Vagina (tissue), 2 donors: ENCODE measurements at places on chromosomes 5 and 9.

GRCh38 chr9:124293718-124294506 lies 36.2 kb downstream of the NEK6 start:
- DNase-seq = no peak

- DNase-seq = no peak
Measured at GRCh38 chr5:148511810-148512347, 128.1 kb downstream of the FBXO38 start.

GRCh38 chr5:159855476-159856191 lies 60.6 kb upstream of the ADRA1B start:
- DNase-seq = no peak

DNA sequence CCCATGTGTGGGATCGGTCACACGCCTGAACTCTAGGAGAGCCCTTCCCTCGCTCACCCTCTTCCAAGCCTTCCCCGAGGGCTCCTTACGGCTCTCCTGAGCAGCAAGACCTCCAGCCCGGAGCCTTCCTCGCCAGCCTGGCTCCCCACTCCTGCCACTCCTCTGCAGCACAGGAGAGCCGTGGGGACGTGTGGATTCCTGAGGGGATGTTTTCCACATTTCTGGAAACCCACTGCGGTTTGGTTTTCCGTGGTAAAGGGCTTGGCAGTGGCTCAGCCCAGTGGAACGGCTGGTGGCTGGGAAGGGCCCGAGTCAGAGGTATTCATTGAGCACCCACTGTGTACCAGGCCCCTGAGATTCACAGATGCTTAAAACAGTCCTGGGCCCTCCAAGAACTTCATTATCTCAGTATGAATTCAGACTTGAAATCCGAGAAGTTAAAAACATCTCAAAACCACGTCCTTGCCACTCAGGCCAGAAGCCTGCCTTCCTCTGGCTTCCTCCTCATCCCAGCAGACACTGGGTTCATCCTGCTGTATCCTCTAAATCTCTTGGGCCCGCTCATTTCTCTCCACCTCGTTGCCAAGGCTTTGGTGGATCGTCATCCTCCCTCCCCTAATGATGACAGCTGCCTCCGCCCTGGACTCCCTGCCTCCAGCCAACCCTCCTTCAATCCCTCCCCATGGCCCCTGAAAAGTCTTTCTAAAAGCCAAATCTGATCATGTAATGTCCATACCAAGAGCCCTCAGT lies 109.6 kb downstream of the FGF18 start:
- no peak for DNase-seq

DNA sequence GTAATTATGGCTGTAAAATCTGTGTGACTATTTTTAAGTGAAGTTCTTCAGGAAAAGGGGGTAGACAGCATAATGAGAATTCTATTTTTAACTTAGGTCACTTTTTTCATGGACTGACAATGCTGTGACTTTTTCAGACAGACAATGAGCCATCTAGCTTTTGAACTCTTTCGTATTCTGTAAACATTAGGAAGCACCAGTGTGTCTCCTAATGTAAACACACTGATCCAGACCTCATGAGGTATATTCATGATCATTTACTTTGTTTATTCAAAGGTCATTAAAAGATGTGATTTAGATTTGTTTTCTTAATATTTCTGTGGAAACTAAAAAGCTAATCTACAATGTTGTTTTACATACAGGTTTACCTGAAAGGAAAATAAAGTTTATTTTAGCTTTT lies 352.6 kb downstream of the ADGRV1 start:
- no peak for DNase-seq

- DNase-seq = no peak
Measured at GRCh38 chr5:73031839-73032238, 76.0 kb downstream of the FCHO2 start.

DNA sequence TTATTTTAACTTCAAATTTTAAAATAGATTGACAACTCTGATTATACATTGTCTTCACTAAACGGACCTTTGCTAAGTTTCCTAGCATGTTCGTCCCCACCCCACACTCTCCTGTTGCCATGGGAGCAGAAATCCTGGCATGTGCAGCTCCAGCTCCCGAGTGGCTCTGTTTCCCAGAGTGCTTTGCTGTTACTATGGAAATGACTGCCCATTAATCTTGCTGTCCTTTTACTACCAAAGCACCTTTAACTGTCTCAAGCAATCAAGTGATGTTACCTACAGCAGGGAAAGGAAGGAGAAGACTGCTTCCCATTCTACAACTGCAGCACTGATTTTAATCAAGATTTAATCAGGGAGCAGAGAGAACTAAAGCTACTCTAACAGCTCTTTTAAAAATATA lies 212.0 kb upstream of the KIF2A start:
- no peak for DNase-seq

DNA sequence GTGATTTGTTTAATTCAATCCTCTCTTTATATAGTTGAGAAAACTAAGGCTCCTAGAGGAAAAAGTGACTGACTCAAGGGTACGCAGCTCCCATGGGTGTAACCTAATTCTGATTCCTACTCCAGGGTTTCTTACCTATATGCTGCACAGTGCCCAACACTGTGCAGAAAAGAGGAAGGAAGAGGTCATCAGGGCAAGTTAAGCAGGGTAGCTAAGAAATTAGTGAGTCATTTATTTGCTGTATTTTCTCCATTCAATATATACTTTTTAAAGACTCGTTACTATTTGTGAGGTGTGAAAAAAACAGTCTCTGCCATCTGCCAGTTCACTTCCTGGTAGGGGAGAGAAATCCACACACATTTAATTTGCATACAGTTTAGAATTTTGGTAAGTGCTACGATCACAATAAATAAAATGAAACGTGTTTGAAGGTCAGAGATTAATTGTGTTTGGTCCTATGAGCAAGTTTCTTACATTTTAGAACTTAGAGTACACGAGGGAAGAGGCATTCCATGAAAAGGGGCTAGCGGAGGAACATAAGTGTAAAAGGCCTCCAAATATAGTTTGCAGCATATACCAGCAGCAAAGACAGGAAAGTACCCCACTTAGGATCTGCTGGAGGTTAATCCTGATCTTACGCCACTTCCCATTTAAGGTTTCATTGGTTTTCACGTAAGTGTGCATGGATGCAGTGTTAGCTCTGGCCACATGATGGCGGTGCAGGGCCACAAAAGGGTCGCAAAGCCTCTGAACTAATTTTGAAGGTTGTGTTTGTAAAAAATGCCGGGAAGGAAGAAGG lies 59.9 kb upstream of the TLR4 start:
- DNase-seq = no peak

- DNase-seq = no peak
Measured at GRCh38 chr5:39520232-39520572, 95.4 kb upstream of the DAB2 start.

DNA sequence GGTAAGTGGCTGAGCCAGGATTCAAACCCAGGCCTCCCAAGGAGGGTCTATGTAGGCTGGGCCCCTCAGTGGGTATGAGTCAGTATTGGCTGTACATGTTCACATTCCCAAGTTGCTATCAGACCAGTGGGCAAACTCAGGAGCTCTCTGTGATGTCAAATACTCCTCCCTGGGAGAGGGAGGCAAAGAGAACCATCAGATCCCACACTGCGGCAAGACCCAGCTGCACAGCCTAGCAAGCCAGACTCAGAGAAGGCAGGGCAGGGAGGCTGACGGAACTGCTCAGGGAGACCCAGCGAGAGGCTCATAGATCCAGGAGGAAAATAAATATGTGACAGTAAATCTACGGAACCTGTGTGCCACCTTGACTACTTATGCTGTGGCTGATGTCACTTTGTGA lies 42.6 kb upstream of the SAP30L start:
- DNase-seq = no peak

GRCh38 chr9:36717276-36717675 lies 144.6 kb downstream of the MELK start:
- DNase-seq = no peak

- no peak for DNase-seq
Measured at GRCh38 chr5:53219610-53220009, 110.1 kb upstream of the MOCS2 start.

DNA sequence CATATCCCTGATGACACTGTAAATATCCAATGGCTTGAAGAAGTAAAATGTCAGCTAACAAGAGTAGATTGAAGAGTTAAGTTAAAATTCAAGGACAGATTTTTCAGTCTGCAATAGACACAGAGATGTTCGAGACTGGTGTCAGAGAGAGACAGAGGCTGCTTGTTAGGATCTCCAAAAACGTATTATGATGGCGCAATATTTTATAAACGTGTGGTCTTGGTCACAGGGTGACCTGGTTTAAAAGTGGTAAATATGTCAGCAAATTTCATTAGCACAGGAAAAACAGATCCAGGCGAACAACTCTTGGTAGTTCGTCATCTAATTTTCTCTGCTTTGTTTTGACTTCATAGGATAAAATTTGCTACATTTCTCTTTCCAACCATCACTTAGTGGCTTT lies 317.4 kb downstream of the MCTP1 start:
- no peak for DNase-seq

GRCh38 chr9:5389109-5389732 lies 48.5 kb downstream of the PLGRKT start:
- no peak for DNase-seq

DNA sequence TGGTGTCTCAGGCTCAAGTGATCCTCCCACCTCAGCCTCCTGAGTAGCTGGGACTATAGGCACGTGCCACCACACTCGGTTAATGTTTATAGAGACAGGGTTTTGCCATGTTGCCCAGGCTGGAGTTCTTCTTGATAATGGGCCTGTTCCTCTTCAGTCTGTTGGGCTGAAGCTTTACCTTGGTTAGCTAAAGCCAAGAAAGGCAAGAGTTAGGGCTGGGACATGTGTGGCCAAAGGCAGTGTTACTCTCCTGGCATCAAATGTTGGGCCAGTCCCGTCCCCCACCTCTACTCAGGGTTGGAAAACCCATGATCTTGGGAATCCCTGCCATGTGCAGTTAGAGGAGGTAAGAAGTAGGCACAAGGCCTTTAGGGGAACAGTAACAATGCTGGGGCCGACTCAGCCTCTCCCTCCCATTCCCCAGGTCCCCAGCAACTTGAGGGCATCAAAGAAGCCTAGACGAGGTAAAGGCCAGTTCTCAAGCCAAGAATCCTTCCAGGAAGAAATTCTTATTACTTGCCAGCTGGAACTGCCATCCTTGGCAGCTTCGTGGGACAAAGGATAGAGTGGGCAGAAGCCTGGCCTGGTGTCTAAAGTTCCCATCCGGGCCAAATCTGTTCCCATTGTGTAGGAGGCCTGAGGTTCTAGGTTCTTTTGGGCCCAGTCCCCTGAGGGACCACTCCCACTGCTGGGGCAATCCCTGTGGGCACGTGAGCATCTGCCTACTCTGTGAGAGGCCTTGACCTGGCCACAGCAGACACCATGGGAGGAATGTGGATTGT lies 4.5 kb downstream of the EGR1 start:
- no peak for DNase-seq

- DNase-seq = no peak
Measured at GRCh38 chr5:50814556-50814955, 148.1 kb downstream of the PARP8 start.

DNA sequence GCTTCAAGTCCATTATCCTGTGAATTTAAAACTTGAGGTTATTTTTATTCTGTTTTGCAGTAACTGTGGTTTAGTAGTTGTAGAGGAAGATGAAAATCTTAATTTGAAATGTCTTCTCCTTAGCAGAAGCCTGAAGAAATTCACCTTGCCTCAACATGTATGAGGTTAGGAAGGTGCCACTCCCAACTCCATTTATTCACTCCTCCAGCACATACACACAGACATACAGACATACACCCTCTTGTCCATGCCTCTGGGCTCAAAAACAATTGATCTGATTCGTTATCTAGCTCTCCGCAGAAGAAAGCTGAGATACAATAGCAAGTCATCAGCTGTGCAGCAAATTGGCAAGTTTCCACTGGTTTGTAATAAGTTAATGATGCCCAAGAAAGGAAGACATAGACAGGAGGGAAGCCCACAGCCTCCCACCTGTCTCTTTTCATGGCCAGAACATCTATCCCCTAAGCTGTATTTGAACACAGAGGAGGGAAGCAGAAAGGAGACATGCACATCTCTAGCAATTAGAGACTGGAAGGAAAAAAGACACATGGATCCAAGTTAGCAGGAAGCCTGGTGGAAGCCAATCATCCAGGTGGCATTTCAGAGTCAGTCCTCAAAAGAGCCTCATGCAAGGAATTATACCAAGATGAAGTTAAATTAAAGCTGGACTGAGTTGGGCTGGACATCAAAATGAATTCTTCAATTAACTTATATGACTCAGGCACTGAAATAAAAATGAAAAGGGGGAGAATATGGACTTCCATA lies 257.9 kb downstream of the ASTN2 start:
- DNase-seq = no peak
